ENCODE measurements at places on chromosomes 13 and 19.

DNA sequence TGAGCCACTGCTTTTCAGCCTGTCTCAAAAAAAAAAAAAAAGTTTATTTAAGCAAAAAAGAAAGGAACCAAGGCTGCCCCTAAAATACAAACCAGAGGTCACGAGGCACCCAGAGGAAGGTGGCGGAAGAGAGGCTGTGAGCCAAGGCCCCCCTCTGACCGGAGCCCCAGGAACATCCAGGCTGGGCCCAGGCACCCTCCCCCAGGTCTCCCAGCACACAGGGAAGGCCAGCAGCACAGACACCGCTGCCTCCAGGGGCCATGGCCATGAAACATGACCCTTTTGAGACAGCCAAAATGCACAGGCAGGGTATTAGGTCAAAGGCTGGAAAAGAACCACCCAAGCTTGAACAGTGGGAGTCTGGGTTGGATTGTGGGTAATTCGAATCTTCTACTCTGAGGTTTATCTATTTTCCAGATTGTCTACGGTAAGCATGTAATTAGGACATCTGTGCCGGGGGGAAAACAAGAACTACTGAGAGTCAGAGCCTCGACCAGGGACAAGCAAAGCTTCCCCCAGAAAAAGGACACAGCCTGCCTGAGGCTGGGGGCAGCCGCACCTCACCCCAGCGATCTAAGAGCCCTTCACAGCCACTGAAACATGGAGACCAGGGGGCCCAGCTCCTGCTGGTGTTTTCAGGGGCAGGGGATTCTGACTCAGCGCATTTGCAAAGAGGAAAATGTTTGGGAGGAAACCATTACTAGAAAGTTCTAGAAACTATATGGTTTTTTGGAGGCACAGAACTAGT lies 8.4 kb downstream of the PEX11G start:
- DNase-seq = no peak

GRCh38 chr19:11570039-11570462 lies 7.4 kb downstream of the ACP5 start:
- no peak for DNase-seq

DNA sequence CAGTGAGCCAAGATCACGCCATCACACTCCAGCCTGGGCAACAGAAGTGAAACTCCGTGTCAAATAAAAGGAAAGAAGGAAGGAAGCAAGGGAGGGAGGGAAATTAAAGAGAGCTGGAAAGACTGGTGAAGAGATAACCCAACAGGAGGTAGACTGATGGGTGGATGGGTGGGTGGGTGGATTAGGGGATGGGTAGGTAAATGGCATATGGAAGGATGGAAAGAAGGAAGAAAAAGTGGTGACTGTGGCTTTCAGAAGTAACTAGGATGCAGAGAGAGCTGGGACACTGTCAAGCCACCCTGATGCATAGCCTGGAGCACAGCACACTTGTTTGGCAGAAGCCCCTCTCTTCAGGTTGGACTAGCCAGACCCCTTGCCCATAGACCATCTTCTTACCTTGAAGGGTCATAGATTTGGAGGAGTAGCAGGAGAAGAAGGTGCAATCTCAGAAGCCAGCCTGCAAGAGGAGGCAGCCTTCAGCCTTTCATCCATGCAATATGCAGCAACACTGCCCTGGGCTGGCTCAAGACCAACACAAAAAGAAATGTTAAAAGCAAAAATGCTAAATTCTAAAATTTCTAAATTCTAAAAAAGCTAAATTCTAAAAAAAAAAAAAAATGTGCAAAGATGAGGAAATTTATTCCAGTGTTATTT lies 5.1 kb downstream of the IQCN start:
- no peak for DNase-seq

DNA sequence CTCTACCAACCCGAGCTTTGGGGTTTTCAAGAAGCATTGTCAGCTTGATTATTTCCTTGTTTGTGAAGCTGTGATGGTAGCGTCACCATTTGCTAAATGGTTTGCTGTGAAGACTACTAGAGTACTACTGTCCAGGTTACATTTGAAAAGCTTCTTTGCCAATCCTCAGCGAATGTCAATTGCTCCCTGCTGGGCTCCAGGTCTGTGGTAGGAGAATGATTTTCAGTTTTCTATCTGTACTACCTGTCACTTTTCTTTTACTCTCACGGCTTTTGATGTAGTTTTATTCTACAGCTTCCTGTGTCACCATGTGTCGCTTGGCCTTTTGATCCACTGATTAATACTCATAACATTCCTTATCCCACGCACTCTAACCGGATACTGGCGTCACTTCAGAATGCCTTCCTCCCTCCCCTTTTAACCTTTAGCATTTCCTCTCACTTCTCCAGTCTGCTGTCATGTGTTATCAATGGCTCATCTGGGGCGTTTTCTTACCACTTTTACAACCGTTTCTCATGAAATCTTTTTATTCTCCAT lies 7.5 kb upstream of the GPR183 start:
- DNase-seq = no peak

DNA sequence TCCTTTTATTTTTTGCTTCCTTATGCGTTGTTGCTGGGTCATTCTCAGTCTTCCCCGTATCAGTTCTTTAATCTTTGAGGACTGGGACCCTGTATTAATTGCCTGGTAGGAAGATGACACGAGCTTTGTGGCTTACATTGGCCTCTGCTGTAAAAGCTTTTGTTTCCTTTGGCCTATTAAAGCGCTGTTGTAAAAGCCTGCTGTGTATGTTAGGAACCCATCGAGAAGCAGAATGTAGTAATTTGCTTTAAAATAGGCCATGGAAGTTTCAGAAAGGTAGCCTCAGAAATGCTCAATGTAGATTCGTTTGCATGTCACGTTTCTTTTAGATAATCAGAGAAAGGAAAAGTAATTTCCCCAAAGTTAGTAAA lies 257.5 kb upstream of the STARD13 start:
- no peak for DNase-seq

GRCh38 chr13:33087790-33088189 lies 71.6 kb downstream of the KL start:
- DNase-seq = no peak

DNA sequence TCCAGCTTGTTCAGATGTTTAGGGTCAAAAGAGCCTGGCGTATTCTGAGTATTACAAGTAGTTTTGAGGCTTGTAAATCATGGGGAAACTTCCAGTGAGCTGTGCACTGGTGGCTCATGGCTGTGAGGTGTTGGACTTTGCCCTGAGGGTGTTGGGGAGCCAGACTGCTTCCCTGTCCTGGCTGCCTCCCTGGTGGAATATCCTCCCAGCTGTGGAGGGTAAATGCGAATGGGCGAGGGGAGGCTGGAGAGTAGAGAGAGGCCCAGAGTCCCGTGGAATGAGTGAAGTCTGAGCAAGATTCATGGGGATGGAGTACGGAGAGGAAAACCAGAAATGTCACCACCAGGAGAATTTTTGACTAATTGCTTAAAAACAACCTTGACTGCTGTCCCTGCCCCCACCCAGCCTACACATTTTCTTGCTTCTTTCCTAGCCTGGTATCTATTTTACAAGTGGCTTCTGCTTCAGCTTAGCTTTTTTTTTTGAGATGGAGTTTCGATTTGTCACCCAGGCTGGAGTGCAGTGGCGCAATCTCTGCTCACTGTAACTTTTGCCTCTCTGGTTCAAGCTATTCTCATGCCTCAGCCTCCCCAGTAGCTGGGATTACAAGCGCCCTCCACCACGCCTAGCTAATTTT lies 3.7 kb downstream of the SNRPA start:
- no peak for DNase-seq

GRCh38 chr13:111421216-111421615 lies 100.8 kb downstream of the TEX29 start:
- DNase-seq = peak; percentile 53

DNA sequence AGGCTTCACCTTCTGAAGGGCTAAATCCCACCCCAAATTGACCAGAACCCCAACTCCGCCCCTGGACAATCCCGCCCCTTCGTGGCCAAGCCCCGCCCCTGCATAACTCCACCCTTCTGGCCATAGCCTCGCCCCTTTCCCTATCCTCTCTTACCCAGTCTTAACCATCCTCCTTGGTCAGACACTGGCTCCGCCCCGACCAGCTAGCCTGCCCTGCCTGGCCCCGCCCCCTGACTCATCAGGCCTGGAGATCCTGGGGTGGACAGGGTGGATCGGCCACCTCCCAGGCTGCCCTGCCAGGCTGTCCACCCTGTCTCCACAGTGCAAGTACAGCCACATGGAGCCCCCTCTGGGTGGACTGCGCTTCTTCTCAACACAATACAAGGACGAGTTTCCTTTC lies 8.0 kb upstream of the ZNF358 start:
- peak; percentile 97 for DNase-seq

DNA sequence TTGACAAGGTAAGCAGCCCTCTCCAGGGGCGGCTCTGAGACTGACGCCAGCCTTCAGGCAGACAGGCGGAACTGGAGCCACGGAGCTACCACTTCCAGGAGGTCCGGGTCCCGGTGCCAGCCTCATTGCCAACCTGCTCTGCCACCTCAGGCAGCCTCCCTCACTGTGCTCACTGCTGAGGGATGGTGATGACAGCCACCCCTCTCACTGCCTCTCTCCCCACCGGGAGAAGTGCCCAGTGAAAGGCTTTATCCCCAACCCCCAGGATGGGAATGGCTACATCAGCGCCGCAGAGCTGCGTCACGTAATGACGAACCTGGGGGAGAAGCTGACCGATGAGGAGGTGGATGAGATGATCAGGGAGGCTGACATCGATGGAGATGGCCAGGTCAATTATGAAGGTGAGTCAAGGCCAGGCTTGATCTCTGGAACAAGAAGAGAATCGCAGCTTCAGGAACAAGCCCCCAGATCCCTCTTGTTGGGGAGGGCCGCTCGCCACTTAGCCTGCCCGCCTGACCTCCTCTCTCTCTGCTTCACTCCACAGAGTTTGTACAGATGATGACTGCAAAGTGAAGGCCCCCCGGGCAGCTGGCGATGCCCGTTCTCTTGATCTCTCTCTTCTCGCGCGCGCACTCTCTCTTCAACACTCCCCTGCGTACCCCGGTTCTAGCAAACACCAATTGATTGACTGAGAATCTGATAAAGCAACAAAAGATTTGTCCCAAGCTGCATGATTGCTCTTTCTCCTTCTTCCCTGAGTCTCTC lies 7.6 kb downstream of the CALM3 start:
- DNase-seq = peak; percentile 76

- no peak for DNase-seq
Measured at GRCh38 chr19:17517898-17518297, 6.4 kb downstream of the PGLS start.

GRCh38 chr13:54965881-54966280 lies 1937.3 kb downstream of the OLFM4 start:
- DNase-seq = no peak

GRCh38 chr19:23665651-23666410 lies 21.2 kb downstream of the ZNF675 start:
- no peak for DNase-seq

DNA sequence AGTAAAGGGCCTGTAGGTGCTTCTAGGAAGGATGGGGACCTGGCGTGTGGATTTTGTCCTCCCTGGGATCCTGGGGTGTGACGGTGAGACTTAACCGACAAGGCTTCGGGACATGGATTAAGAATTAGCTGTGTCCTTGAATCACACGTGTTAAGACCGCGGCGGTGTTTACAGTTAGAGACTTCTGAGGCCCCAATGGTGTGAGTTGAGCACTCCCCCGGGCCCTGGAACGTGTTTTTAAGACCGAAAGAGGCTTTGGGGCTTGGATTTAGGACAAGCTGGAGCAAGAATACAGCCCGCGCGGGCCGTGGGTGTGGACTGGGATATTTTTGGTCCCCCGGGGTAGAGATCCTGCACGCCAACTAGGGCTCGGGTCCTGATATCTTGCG lies 1.2 kb upstream of the SLC27A1 start:
- no peak for DNase-seq

DNA sequence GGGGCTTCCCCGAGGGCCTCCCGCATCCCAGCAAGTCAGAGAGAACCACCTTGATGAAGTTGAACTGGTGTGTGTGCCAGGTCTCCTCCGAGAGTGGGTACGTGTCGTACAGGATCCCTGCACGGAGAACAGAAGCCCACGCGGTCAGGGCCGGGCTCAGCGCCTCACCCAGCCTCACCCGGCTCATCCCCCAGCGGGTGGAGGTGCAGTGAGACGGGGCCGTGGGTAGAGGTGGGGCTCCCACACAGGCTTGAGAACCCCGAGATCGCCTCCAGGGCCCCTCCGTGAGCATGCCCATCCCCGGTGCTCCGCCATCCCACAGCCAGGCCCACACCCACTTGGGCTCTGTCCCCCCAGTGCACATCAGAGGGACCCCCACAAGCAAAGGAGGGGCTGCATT lies 2.3 kb downstream of the GAMT start:
- DNase-seq = no peak

DNA sequence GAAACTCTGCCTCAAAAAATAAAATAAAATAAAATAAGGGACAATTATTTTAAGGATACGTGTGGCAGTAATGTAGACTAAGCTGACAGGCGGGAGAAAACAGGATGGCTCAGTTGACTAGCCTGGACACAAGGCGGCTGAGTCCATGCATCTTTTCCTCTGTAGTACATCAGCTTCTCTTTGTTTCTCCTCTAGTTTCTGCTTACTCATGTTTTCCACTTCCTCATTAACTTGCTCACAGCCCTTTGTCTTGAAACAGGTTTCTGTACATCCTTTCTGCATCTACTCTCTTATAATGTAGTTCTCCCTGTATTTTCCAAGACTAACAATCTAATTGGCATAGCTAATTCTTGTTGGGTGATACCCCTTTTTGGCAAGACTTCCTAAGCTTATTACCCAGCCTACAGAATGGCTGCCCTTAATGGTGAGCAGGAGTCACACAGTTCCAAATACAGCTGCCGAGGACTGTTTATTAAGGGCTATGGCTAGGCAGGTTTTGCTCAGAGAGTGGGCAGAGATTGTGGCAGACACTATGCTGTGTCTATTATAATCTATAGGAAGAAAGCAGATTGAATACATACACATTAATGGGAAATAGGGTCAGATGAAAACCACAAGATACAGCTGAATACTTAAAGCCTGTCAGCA lies 58.7 kb upstream of the KLF5 start:
- DNase-seq = no peak

- no peak for DNase-seq
Measured at GRCh38 chr13:28493740-28494503, 1.0 kb downstream of the FLT1 start.

DNA sequence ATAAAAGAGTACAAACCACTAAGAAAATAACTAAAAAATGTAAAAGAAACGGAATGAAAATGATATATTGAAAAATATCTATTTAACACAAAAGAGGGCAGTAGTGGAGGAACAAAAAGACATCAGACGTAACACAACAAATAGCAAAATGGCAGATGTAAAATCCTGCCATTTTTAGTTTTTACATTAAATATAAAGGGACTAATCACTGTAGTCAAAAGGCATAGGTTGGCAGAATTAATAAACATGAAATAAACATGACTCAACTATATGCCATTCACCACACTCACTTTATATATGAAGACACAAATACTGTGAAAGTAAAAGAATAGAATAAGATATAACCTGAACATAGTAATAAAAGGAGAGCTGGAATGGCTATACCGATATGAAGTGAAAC lies 11.0 kb downstream of the MTUS2 start:
- DNase-seq = no peak

- no peak for DNase-seq
Measured at GRCh38 chr19:56134654-56134921, 6.5 kb upstream of the ZNF444 start.
